ENCODE measurements at places on chromosomes 12 and 14. TPM values are rescaled to one million over a fixed set of nuclear protein-coding genes. Genes with fewer than 3 reads are reported as not detected.

DNA sequence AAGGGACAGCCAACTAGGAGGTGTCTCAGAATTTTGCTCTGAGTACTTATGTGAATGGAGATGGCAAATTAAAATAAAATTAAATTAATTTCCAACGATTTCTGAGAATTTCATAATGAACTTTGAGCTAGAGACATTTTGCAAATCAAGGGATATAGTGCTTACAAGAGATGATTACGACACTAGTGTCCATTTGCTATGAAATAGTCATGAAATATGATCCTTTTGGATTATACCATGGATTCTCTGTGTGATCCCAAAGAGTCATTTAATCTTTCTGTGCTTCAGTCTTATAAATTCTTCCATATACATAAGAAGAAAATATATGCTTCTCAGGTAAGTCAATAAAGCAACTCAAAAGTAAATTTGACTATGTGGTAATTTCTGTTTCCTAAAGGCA is 240.6 kb downstream of the SLC25A21 start:
- no peaks in the 10 kb centered on the region for H3K27me3 ChIP-seq
- H3K4me1 ChIP-seq = peaks cover 16% of the 10 kb centered on the region
- no peak overlapping the region for H3K27ac ChIP-seq
- no peak for DNase-seq

DNA sequence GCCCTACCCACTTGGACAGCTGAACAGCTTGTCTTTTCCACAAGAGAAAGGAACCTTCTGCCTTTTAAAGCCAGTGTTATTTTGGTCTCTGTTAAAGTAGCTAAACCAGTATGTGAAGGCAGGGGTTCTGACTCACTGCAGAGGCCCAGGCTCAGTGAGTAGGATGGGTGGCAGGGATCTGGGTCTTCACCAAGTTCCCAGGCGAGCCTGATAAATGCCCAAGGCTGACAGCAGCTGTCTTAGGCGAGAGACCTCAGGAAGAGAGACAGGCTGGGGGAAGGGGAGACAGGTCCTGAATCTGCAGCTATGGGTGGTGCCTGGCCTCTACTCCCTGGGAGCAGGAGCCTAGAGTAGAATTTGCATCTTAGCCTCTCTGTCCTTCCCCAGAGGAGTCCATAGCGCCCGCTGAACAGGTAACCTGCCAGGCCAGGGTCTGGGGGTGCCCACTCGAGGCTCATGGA is 18.1 kb upstream of the KIF26A start:
- no peak overlapping the region for H3K27ac ChIP-seq
- DNase-seq = peak; percentile 33
- H3K4me3 ChIP-seq = no peak overlapping the region
- no peaks in the 10 kb centered on the region for H3K36me3 ChIP-seq

- no peak overlapping the region for H3K27ac ChIP-seq
- H3K27me3 ChIP-seq = no peaks in the 10 kb centered on the region
- DNase-seq = peak; percentile 47
- H3K36me3 ChIP-seq = no peaks in the 10 kb centered on the region
Observed at GRCh38 chr14:58131386-58131785, 20.6 kb downstream of the ARMH4 start.

Gene ADAM20
- 3.5 TPM for total RNA-seq

DNA sequence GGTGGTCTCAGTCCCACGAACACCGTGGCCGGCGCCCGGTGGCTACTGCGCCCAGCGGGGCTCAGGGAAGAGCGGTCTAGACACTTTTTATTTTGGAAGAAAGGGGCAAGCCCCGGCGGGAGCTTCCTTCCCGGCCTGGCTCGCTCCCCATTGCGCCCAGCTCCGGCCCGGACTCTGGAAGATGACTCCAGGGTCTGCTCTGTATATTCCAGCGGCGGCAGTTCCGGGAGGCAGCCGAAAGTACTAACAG is 225.1 kb upstream of the CRY1 start:
- H3K36me3 ChIP-seq = no peaks in the 10 kb centered on the region
- no peaks in the 10 kb centered on the region for H3K4me1 ChIP-seq
- no peak overlapping the region for H3K27ac ChIP-seq

Gene FGF23
- total RNA-seq = 0.32 TPM

- H3K36me3 ChIP-seq = peaks cover 43% of the 10 kb centered on the region
- peak; percentile 86 for DNase-seq
- H3K4me3 ChIP-seq = peak overlapping the region; percentile 80
- H3K27me3 ChIP-seq = no peaks in the 10 kb centered on the region
Observed at GRCh38 chr12:123389560-123390351, 5.8 kb downstream of the KMT5A start.

Gene SDS
- total RNA-seq = not detected

DNA sequence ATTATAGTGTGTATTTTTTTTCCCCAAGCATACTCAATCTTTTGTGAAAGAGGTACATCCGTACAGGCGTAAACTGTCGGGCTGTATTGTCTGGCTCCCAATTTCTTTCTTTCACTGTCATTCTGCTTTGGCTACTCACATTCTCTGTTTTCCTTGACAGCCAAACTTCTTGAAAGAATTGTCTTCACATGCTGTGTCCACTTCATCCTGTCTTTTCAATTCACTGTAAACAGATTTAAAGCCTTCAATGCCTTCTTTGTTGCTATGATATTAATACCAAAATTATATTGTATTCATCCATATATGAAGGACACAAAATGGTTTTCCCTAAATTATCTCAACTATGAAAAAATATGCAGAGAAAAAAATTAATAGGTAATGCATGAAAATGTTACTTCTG is 6.0 kb upstream of the ATP23 start:
- no peaks in the 10 kb centered on the region for H3K36me3 ChIP-seq
- peak overlapping the region; percentile 61 for H3K27ac ChIP-seq
- no peak for DNase-seq
- H3K4me3 ChIP-seq = peak overlapping the region; percentile 87

DNA sequence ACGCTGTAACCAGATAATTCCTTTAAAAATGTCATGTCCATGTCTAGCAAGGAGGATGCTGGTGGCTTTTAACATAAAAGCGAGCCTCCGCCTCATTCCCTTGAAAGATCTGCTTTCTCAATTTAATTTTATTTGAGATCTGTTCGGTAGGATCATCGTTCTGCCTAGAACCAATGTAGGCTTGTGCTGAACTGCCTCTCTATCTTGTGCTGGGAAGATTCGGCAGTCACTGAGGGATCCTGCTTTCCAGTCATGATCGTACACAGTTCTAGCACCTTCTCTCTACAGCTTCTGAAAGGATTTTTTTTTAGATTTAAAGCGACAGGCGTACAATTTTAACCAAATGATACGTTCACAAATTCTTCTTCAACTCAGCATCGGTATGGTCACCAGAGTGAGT is 54.3 kb downstream of the PEBP1 start:
- H3K4me3 ChIP-seq = no peak overlapping the region
- no peaks in the 10 kb centered on the region for H3K27me3 ChIP-seq
- H3K27ac ChIP-seq = peak overlapping the region; percentile 97
- peaks cover 4% of the 10 kb centered on the region for H3K4me1 ChIP-seq

Gene SPTB
- total RNA-seq = 0.94 TPM

Gene NEDD8
- 210 TPM for total RNA-seq

DNA sequence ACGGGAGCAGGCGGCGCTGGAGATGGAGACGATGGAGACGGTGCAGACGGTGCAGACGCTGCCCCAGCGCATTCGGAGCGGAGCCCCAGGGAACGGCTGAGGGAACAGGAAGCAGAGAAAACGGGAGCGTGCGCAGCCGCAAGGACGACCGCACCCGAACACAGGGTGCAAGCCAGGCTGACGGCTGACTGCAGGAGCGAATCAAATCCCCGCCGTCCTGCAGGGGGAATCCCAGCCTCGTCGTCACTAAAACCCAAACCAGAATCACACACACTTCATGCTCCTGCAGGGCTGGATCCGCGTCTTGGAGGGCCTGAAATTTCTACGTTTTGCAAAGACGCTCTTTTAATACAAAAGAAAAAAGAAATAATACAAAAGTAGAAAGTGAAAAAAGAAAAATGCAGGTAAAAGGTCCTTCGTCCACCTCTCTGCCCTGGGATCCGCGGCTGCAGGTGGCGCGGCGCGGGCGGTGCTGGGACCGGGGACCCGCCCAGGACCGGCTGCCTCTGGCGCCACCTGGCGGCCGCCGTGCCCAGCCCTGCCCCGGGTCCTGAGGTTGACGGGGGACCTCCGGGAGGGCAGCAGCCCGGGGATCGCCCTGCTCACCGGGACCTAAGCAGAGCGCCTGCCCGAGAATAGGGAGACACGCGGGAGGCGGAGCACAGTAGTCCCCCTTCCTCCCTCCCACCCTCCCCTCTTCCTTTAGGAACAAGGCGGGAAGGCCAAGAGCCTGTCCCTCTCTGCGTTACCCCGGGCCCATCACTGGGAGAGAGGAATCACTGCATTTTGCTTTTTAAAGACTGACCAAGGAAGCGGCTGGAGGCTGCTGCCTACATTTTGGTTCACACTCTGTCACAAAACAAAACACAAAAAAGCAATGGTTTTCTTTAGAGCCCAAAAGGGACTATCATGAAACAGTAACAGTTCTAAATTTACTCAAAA is 20.1 kb downstream of the STX2 start:
- H3K4me3 ChIP-seq = no peak overlapping the region
- H3K36me3 ChIP-seq = peaks cover 33% of the 10 kb centered on the region
- H3K27me3 ChIP-seq = no peaks in the 10 kb centered on the region
- H3K4me1 ChIP-seq = peaks cover 6% of the 10 kb centered on the region

GRCh38 chr12:115322275-115322674 is 638.3 kb upstream of the TBX3 start:
- DNase-seq = no peak
- H3K4me3 ChIP-seq = no peak overlapping the region
- no peaks in the 10 kb centered on the region for H3K27me3 ChIP-seq
- no peaks in the 10 kb centered on the region for H3K36me3 ChIP-seq
- no peak overlapping the region for H3K27ac ChIP-seq

DNA sequence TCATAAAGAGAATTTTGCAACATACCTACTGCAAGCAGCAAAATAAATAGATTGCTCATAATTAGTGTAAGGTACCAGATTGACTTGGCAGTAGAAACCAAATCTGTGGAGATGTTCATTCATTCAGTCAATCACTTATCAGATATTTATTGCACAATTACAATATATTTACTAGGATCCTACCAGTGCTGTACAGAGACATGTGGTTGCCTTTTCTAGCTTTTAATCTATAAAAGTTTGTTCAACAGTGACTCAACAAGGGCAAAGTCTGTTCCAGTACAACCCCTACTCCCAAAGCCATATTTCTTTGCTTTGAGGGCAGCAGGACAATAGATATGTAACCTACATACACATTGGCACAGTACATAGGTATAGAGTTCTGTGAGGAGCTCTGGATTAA is 27.3 kb downstream of the ABCD2 start:
- no peaks in the 10 kb centered on the region for H3K36me3 ChIP-seq
- H3K4me3 ChIP-seq = no peak overlapping the region
- H3K27ac ChIP-seq = no peak overlapping the region
- DNase-seq = no peak
- H3K27me3 ChIP-seq = peaks cover 9% of the 10 kb centered on the region
- no peaks in the 10 kb centered on the region for H3K4me1 ChIP-seq

- no peak overlapping the region for H3K27ac ChIP-seq
- H3K27me3 ChIP-seq = peaks cover 37% of the 10 kb centered on the region
- DNase-seq = no peak
Observed at GRCh38 chr12:52641468-52641867, 10.5 kb downstream of the KRT2 start.

Gene BCAT1
- 146 TPM for total RNA-seq

- no peaks in the 10 kb centered on the region for H3K36me3 ChIP-seq
- no peaks in the 10 kb centered on the region for H3K4me1 ChIP-seq
- DNase-seq = no peak
- no peak overlapping the region for H3K4me3 ChIP-seq
- no peaks in the 10 kb centered on the region for H3K27me3 ChIP-seq
Observed at GRCh38 chr14:104175811-104176210, 37.4 kb downstream of the KIF26A start.

GRCh38 chr12:96091833-96092232 is 56.4 kb upstream of the LTA4H start:
- no peak overlapping the region for H3K27ac ChIP-seq
- no peak overlapping the region for H3K4me3 ChIP-seq
- no peaks in the 10 kb centered on the region for H3K36me3 ChIP-seq
- H3K27me3 ChIP-seq = no peaks in the 10 kb centered on the region
- DNase-seq = peak; percentile 78

Measured in endodermal cell (in vitro differentiated cells).